ENCODE measurements at places on chromosomes 12 and 14.

GRCh38 chr14:37197421-37198272, at the start of gene MIPOL1:
TSS of gene MIPOL1 (plus strand) at chr14:37197937. CDS start at chr14:37247889, 49,952 bp downstream.
- no peak for DNase-seq

- no peak for DNase-seq
Observed at GRCh38 chr12:12927211-12928079, 24.5 kb downstream of the GPRC5D start.

GRCh38 chr12:46127656-46128055, 137.3 kb upstream of the SCAF11 start:
- no peak for DNase-seq

DNA sequence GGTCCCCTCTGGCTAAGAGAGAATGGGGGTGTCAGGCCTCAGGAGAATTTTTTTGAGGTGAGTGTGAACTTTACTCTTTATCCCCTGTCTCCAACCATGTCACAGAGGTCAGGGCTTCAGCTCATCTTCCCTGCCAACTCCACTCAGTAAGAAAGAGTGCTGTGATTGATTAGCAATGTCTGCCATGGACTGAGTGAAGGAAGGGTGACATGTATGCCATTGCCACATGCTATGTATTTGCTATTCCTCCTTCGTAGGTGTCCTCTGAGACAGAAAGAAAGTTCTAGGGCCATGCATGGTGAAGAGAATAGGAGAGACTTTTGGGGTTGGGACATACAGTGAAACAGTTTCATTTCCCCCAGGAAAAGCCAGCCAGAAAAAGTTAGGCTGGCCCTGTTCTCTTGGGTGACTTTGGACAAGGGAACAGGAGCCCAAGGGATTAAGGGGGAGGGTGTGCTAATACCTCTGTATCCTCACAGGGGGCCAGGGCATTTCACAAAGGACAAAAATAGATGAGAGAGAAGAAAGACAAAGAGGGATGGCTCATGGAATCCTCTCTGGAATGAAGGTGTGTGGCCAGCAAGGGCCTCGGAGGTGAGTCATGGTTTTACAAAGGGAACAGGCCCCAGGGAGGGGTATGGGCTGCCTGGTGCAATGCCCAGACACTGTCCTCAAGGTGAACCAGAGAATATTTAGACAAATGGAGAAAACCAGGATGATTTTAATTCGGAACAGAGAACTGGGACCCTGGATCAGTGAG, 13.9 kb upstream of the MYL2 start:
- no peak for DNase-seq

DNA sequence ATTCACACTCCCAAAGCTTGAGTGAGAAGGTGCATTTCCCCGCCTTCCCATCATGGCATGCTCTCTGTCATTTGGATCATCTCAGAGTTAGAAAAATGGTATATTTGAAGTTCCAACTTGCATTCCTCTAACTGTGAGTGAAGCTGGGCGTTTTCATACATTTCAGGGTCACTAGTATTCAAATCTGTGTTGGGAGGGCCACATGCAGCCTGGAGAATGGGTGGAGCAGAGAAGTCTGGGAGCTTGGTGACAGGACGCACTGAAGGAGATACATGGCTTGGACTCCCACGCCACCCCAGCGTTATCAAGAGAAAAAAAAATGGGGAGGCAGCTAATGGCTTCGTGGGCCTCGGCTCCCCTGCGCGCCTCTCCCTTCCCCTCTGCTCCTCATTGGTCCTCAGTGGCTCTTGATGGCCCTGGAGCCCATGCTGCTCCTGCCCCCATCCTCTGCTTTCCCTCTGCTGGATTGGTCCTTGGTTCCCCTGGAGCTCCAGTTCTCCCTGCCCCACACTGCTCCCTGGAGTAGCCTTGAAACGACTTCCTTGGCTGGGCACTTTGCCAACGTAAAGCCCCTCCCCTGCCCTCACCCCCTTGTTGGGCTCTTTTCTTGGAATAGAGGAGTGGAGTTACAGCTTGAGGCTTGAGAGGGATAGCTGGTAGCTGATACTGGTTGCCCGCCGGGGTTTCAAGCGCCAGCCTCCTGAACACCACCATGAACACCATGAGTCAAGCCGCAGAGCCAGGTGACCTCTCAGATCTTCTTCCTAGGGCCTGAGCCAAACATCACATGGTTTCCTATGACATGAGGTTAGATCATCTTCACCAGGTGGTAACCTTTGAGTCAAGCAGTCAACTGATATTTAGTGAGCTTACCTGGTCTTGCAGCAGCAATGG, 139.6 kb downstream of the PRKCH start:
- DNase-seq: no peak
